ENCODE measurements at places on chromosomes 7 and 10. TPM values are rescaled to one million over a fixed set of nuclear protein-coding genes. Genes with fewer than 3 reads are reported as not detected.

FBXL13 gene
- 1.3 TPM for total RNA-seq

PTF1A gene
- not detected for total RNA-seq

FFAR4 gene
- 0.61 TPM for total RNA-seq

POU6F2 gene
- total RNA-seq = 0.64 TPM

TRPV6 gene
- 1.7 TPM for total RNA-seq

AOC1 gene
- 1.8 TPM for total RNA-seq

ACTR3C gene
- 22.8 TPM for total RNA-seq

GHRHR gene
- total RNA-seq = not detected

BICC1 gene
- 70.2 TPM for total RNA-seq

LRRC17 gene
- 0.42 TPM for total RNA-seq

AGAP9 gene
- 17.6 TPM for total RNA-seq

DNA sequence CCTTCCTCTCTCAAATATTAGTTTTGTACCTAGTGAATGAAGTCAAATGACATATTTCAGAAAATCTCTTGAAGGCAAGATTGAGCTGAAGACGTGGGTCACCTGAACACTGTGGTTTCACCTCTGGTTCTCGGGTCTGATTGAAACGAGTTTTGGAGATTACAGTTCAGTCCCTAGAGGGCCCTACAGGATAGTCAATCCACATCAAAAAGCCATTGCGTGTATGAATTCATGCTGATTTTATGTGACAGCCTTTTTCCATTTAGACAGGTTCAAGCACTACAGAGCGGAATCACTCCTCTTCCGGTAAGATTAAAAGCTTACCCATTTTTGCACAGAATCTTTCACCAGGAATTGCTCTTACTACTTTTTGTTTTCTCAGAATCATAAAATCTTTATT lies 62.2 kb downstream of the VIM start:
- DNase-seq = peak; percentile 44

GRCh38 chr7:44158873-44159631 lies 17.9 kb upstream of the MYL7 start:
- DNase-seq = no peak

DNA sequence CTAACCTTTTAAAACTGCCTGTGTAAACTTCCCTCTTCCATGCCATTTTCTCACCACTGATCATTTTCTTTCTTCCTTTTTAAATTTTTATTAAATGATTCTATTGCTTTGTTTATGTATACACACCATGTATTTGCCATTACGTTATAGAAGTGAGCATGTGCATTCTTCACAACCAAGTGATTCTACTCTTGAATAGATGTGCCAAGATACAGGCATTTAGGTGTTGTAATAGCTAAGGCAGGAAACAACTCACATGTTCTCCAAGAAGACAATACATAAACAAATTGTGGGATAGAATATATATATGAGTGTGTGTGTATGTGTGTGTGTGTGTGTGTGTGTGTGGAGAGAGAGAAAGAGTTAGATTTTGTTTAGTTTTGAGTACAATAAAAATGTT lies 202.6 kb upstream of the SEMA3E start:
- DNase-seq = no peak

DNA sequence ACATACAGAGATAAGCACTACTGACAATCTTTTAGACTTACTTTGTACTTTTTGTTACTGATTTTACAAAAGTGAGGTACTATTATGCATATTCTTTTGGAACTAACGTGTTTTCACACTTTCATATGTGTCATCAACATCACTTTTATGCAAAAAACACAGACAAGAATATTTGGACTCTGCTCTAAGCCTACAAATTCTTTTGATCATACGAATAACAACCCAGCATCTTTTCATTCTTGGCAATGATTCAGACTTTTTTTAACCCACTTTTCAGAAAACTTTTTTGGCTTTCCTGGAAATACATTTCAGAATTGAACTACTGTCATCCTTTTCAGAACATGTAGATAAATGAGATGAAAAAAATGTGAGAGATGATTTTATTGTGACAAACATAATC lies 30.2 kb downstream of the USP6NL start:
- no peak for DNase-seq

GRCh38 chr10:32650246-32650655 lies 204.3 kb downstream of the CCDC7 start:
- no peak for DNase-seq

- DNase-seq = no peak
These were observed 5.2 kb downstream of the CHN2 start for GRCh38 chr7:29199776-29200175.

GRCh38 chr7:151058781-151059366 lies 515 bp upstream of the SLC4A2 start:
- DNase-seq = no peak

- no peak for DNase-seq
These were observed 58.1 kb downstream of the CSGALNACT2 start for GRCh38 chr10:43196131-43196980.

- DNase-seq = no peak
These were observed 131.1 kb downstream of the SEMA3C start for GRCh38 chr7:80787721-80788120.

DNA sequence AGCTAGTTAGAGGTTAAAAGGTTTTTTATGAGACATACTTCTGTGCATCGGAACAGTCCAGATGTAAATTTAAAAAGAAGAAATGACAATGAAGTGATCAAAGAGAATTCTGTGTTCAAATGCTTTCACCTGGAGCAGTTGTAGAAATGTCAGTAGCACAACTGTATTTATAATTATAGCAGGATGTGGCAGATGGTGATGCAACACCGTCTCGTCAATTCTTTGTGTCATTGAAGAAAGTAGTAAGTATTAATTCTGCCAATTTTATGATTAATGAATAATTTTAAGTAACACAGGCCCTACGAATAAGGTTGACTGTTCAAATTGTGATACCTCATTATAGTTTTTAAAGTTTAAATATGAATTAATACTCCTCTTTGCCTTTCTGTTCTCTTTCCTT lies 171.1 kb downstream of the ADK start:
- no peak for DNase-seq

DNA sequence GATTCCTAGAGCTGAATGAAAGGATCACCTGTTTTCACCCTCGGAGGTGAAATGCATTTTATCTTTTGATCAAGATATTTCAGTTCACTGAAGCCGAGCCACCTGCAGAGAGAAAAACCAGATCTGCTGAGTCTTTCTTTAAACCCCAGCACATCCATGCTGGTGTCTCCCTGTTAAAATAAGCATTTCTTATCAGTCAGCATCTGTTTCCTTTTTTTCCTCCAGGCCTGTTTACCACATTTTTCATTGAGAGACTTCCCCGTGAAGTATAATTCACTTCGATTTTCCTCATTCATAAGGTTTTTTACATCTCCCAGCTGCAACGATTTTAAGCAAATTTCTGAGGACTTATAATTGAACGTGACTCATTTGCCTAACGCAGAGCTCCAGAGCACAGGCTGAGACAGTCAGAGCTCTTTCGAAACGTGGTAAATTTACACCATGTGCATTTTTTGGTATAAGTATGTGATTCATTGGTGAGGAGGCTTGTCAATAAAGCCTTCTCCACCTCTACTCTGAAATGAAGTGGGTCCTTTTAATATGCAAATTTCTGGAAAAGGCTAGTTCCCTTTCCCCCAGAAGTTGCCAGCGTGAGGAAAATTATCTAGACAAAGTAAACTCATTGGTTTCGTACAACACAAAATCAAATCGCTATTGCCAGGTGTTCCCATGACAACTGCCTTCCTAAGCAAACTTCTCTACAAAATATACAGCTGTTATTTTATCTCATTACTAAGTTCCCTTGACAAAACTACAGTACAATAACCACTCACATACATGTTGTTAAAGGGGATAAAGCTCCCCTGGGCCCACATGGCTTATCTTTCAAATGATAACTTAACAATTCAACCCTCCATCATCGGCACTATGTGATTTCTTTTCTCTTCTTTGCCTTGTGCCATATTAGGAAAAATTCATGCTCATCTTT lies 374.8 kb upstream of the AKR1E2 start:
- DNase-seq = no peak

DNA sequence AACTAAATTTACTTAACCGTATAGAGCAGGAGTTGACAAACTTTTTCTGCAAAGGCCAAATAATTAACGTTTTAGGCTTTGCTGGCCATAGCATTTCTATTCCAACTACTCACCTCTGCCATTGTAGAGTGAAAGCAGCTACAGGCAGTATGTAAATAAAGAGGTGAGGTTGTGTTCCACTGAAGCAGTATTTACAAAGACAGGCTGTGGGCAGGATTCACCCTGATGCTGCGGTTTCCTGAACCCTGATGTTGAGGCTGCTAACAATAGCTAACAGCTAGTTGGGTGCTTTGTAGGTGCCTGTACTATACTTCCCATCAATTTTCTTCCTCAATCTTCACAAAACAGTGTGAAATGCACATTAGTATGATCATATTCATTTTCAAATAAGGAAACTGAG lies 47.0 kb upstream of the LAMB1 start:
- no peak for DNase-seq

GRCh38 chr10:30417301-30417700 lies 16.7 kb upstream of the MAP3K8 start:
- DNase-seq = no peak

- DNase-seq = no peak
These were observed 113.1 kb downstream of the CPED1 start for GRCh38 chr7:121101621-121102020.

DNA sequence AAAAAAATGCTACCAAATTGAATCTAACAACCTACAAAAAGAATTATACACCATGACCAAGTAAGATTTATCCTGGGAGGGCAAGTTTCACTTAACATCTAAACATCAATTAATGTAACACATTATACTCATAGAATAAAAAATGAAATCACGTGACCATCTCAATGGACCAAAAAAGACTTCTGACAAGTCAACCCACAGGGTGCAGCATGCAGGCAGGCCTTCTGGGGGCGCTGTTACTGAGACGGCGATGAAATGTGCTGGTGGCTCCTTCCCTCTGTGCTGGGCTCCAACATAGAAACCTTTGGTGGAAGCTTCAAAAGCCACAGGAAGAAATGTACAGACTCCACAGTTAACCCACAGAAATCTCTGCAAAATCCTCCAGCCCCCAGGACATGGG lies 103.1 kb downstream of the INHBA start:
- peak; percentile 21 for DNase-seq

DNA sequence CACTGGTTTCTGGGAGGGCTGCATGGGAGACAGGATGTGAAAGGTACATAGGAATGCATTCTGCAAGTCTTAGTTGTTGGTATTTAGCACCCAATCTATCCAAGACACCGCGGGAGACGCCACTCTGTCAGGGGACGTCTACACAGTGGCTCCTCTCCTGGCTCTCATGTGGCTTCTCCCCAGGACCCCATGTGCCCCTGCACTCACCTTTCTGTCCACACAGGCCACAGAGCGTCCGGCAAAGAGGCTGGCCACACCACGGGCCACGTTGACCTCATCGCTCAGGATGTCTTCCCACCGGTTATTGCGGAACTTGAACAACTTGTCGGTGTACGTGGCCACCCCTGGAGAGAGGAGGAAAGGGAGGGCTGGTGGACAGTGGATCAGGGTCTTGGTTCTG lies 73.4 kb downstream of the GOLGA7B start:
- DNase-seq = no peak

DNA sequence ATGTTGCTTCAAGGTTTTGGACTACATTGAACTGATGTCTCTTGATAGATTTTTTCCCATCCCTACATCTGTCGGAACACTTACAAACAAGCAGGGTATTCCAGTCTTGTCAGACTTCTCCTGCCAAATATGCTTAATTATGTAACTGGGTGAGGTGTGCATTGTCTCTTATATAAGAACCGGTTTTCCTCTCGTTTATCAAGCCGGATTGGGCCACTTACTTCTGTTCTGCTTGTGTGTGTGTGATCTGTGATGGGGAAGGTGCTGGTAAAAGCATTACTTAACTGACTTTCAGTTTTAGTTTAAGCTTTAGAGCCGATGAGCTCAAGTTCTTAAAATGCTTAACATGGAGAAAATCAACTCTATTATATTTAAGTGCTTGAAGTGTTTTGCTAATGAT lies 57.9 kb downstream of the OTUD1 start:
- DNase-seq = no peak

GRCh38 chr7:47392241-47392759 lies 189.6 kb downstream of the TNS3 start:
- DNase-seq = no peak

DNA sequence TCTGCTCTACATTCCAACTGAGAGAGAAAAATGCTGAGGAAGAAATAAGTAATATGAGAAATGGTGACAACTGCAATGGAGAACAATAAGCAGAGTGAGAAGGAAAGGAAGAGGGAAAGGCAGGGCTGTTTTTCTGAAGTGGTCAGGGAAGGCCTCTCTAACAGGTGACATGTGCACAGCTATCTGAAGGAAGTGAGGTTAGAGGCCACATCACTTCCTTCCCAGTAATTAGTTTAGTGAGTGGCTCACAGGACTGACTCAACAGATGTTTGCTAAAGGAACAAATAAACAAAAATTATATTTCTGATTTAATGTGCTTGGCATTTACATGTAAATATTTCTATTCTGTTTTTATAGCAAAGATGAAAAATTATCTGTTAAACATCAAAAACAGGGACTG lies 77.9 kb downstream of the ARHGAP21 start:
- no peak for DNase-seq

DNA sequence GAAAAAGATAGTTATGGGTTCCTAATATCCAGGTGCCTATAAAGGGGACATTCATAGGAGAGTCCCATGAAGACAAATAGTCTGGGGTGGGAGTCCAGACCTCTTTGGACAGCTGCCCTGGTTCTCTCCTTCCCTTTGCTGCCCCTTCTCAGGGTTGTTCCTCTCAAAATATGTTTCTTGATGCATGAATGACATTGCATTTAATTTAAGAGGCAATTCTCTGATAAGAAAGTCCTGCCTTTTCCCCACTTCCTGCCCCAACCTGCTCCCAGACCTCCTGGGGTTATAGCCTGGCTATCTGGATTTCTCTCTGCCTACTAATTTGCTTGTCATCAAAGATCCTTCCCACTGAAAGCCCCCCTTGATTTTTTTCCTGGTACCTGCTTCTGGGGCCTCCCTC lies 12.5 kb upstream of the BTRC start:
- DNase-seq = no peak

- DNase-seq = no peak
These were observed 337.8 kb downstream of the ADARB2 start for GRCh38 chr10:1399431-1400100.

GRCh38 chr7:46636022-46636421 lies 715.0 kb upstream of the IGFBP3 start:
- no peak for DNase-seq

GRCh38 chr10:102676534-102677315 lies 32.4 kb downstream of the TRIM8 start:
- DNase-seq = no peak

GRCh38 chr7:155586843-155587440 lies 40.6 kb upstream of the CNPY1 start:
- no peak for DNase-seq
